ENCODE measurements at places on chromosomes 1 and 21.

DNA sequence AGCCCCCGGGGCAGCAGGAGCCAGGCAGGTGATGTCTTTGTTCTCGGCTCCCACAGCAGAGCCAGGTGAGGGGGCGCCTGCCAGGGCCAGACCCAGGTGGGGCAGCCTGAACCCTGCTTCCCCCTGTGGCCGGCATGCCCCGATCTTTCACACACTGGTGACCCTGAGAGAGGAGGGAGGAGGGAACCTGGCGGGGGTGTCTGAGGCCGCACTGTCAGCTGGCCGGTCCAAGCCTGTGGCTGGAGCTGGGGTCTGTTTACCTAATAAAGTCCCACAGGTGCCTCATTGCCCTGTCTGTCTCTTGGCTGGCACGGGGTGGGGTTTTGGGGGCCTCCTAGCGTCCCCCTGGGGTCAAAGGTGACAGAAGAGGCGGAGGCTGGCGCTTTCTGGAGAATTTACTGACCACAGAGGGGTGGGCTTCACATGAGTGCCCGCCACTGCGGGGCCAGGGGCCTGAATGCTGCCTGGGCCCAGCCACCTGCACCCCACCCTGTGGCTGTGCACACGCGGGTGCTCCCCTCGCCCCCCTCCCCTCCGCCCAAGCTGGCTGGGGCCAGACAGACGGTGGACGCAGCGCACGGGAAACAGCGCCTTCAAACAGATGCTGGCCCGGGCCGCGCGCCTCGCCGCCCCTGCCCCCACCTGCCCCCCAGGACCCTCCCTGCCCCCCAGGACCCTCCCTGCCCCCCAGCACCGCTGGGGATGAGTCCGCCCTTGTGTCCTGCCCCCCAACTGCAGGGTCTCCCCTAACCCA, 5.8 kb downstream of the TMEM240 start:
- DNase-seq = no peak

DNA sequence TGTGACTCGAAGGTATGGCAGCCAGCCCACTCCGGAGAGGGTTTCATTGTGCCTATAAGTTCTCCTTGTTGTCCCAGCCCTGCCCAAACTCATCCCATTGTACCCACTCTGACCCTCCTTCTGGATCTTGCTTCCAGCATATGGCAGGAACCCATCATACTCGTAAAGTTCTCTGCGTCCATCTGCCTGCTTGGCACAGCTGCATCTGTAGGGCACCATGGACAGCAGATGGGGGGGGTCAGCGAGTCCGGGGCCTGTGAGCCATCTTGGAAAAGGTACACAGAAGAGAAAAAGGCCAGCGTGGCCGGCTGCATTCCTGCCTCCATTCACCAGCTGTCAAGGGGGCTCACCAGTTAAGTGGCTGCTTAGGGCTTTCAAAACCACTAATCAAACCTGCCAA, 94.9 kb upstream of the IGSF21 start:
- DNase-seq = no peak

DNA sequence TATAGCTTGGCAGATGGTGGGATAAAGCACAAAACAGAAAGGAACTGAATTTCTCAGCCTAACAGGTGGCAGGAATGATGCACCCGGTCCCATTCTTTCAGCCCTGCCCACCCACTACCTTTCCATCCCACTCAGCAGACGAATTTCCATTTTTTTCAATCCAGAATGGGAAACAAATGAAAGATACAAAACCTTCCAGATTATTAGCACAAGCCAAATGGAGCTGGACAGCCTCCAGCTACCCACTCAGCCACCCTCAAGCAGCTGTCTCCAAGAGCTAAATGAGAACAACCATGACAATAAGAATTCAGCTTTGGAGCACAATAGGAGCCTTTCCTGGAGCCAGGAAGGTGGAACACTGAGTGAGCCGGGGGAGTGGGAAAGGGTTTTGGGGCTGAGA, 96.3 kb upstream of the ST6GALNAC5 start:
- DNase-seq = no peak

GRCh38 chr1:206935491-206936067, 10.7 kb downstream of the PIGR start:
- no peak for DNase-seq

- no peak for DNase-seq
Measured at GRCh38 chr1:181554465-181554864, 71.1 kb downstream of the CACNA1E start.

DNA sequence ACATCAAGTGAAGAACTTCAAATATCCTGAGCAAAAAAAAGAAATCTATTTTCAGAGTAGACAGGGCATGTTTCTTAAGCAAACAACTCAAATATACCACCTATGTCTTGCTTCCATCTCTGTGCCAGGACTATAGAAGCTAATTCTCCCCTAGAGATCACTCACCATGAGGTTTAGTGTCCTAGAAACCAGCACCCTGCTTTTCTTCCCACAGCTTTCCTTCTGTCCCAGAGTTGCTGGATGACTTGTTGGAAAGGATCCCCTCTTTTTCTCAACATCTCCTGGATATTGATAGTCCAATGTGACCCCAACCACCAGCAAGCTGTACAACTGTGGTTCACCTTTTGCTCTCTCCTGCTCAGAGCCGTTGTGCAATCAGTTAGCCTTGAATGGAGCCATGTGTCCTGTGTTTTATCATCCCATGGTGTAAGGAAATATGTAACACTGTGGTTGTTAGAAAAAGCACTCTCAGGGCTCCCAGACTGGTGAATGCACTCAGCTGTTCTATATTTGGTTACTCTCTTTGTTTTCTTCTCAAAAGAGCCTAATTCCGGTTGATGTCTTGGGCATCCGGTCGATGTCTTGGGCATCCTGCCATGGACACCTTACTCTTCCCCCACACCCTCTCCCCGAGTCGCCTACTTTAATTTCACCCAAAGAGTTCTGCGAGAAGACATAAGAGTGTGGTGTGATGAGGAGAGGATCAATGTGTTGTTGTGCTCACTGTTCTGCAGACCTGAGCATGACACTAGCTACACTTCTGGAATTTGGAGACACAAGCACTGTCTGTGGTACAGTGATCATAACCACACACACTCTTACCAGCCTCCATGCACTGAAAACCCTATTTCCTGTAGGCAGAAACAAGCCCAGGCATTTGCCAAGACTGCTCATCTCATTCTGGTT, 1.7 kb downstream of the TNFSF4 start:
- DNase-seq = no peak

GRCh38 chr1:27152004-27152828, 2.7 kb downstream of the SLC9A1 start:
- DNase-seq = no peak

DNA sequence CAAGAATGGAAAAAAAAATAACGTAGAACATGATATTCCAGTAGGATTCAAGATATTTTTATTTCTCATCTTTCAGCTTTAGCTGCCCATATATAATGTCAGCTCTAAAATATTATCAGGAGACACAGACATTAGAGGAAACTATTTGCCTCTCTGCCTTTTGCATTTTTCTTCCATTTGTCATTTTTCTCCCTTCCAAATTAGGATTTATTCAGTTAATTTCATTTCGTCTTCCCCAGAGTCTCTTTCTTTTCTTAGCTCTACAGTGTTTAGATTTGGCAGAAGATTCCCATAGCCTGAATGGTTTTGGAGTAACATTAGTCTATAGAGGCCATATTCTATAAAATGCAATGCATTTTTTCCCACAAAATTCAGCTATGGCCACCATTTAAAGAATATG, 5.1 kb upstream of the ENAH start:
- DNase-seq = no peak

DNA sequence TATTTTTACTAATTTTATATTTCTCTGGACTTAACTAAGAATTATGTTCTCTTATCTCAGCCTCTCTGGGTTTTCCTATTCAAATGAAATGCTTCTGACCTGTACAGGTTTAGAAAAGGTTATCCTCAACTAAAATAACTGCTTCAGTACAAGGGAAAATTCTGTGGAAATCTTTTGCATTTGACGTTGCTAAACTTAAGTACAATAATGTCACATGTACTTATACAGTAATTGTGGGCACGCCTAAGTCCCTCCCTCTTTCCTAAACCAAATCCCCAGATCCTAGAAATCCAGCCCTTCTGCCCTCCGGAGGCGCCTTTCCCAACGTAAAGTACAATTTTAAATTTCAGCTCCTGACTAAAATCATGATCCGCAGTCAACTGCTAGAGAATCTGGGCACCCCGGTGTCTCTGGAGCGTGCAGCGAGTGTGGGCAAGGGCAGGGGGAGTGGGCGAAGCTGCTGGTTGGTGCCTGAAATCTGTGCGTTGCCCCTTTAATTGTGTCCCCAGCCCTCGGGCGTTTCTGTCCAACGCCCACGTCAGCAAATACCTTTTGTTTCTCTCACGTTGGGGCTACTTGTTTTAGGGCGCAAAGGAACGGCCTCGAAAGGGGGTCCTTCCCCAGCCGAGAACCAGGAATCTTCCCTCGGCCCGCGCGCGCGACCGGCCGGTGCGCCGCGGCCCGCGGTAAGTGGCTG, at the start of gene ZBTB8A:
Gene ZBTB8A (plus strand): TSS at position 541 of the 697 bp plus-strand sequence. CDS start 53,505 bp downstream, outside the sequence.
- DNase-seq = no peak

DNA sequence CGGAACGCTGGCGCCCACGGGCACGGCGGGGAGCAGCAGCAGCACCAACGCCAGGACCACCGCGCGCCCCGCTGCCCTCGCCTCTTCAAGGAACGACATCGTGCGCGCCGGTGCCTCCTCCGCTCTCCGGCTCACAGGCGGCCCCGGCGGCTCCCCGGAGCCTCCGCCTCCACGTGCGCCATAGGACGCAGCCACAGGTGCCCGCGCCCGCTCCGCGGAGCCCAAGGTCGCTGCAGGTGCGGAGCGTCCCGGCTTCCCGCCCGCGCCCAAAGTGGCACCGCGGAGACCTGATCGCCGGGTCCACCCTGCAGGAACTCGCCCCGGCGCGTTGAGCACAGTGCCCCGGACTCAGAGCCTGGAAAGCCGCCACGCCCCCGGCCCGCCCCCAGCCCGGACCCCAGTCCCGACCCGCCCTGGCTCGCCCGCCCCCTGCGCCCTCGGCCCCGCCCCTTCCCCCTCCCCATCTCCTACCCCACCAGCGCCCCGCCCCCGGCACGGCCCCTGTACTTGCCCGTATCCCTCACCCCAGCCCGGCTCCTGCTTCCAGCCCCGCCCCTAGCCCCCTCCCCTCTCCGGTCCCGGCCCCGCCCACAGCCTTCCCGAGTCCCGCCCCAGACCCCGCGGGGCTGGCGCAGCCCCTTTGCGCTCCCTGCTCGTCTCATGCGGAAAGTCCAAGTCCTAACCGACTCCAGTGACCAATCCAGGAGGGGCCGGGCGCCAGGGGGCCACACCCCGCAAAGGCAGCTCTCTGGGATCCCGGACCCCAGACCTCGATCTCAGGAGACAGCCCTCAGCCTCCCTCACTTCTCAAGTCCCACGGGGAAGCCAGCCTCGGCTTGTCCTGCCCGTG, at the start of gene MEGF6:
Gene MEGF6 (minus strand): TSS at position 339 of the 850 bp plus-strand sequence. CDS start 240 bp downstream, at position 99.
- peak; percentile 54 for DNase-seq

- no peak for DNase-seq
Measured at GRCh38 chr1:31315902-31316301, 19.1 kb downstream of the ZCCHC17 start.

Measured in T-helper 22 cell (primary cell).